ENCODE measurements at places on chromosomes 2 and 18. TPM values are rescaled to one million over a fixed set of nuclear protein-coding genes. Genes with fewer than 3 reads are reported as not detected.

B3GNT7 gene
- total RNA-seq: 20.1 TPM

DNA sequence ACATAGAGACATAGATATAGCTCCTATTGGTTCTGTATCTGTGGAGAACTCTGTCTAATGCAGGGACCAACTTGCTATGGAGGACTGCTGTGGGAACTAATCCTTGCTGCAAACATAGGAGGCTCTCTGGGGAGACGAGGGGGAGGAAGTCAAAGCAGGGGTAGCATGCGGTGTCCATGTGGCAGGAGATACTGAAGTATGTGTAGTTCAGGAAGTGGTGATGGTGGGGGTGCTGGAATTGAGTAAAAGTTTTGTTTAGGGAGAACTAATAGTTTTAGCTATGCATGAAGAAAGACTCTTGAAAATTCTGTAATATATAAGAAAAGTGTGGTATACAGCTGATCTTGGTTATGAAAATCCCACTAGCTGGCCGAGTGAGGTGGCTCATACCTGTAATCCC, 62.0 kb downstream of the ANKRD44 start:
- DNase-seq: no peak

DNA sequence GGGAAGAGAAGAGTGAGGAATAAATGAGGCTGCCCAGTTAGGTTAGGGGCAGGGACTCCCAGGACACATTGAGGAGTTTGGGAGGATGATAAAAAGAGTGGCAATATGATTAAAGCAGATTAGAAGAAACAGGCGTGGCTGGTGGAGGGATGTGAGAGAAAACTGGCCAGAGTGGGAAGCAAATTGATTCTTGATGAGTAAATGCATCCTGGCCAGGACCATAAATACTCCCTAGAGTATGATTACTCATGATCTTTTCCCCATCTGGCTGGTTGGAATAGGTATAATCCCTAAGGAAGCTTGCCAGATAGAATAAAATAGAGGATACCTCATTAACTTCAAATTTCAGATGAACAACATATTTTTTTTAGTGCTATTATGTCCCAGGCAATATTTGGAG, 21.5 kb upstream of the DAW1 start:
- no peak for DNase-seq

CAPN13 gene
- not detected for total RNA-seq

- no peak for DNase-seq
Measured at GRCh38 chr2:58448065-58448507, 207.0 kb upstream of the FANCL start.

XDH gene
- total RNA-seq: 0.08 TPM

DNA sequence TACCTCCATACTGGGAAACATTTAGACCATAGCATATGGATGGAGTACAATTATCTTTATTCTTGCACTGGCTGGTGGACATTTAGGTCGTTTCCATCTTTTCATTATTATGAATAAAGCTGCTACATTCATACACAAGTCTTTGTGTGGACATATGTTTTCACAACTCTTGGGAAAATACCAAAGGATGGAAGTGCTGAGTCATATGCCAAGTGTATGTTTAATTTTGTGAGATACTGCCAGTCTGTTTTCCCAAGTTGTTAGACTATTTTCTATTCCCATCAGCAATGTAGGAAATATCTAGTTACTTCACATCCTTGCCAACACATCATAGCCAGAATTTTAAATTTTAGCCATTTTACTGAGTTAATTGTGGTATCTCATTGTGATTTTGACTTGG, 91.5 kb downstream of the GALNT13 start:
- DNase-seq: no peak

GRCh38 chr2:150119819-150120218, 367.6 kb downstream of the RND3 start:
- DNase-seq: no peak

DNA sequence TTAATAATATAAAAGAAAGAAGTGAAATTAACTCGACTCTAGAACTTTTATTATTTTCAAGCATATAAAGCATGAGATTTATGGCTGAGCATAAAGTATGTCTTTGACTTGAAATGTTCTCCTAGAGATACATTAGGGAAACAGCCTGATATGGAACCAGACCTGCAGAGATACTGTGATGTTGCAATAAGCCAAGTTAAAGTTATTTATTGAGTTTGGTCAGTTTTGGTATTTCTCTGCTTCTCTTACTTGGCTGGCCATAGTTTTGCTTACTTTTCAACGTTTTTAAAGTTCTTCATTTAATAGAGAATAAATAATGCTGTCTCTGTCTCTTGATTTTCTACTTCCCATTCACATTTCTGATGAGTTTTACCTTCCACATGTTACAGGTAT, 76.0 kb downstream of the GFPT1 start:
- no peak for DNase-seq

DNA sequence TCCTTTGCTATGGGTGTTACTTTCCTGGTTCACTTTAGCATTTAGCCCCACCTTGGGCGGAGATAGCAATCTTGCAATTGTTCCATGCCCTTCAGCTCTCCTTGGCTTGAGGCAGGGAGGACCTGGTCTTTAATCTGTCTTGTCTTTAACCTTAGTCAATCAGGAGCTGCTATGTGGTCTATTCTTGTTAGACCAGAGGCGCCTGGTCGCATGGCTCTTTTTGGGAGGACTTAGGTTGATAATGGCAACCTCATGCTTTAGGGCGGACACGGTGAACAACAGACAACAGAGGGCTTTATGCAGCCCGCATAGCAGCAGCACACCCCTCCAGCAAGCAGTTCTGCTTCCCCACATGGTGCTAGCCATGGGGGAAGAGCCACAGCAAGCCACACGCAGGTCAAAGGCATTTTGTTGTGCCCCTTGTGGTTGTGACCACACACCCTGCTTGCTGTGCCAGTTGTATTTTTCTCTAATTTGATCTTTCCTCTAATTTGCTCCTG, 17.7 kb upstream of the ZDBF2 start:
- no peak for DNase-seq

DCDC2C gene
- total RNA-seq: not detected

ANO7 gene
- total RNA-seq: 2.8 TPM

- DNase-seq: no peak
Measured at GRCh38 chr2:8004250-8004681, 677.6 kb upstream of the ID2 start.

LRP2 gene
- total RNA-seq: not detected
